Activated CD8-positive, alpha-beta memory T cell treated with anti-CD3 and anti-CD28 coated beads for 4 hours (primary cell): ENCODE measurements at places on chromosomes 6 and 20.

GRCh38 chr20:17641520-17641964 is 40.5 kb downstream of the RRBP1 start:
- no peak for DNase-seq

- no peak for DNase-seq
Observed at GRCh38 chr20:44733341-44734069, 12.2 kb upstream of the KCNK15 start.

DNA sequence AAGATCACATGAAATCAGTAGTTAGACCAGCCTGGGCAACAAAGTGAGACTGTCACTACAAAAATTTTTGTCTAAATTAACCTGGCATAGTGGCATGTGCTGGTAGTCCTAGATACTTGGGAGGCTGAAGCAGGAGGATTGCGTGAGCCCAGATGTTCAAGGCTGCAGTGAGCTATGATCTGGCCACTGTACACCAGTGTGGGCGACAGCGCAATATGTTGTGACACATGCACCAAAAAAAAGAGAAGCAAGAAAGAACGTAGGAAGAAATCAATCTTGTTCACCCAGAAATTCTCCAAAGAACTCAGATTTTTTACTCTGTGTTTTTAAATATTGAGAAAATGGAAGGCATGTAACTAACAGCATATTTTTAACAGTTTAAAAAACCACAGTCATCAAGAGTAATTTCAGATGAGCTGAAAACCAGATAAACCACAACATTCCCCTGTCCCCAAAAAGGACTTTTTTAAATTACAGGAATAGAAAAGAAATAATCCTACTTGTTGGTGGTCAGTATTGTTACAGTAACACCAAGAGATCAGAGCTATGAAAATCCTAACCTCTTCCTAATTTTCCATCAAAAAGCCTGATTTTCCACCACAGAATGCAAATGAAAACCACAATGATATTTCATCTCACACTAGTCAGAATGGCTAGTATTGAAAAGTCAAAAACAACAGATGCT is 240.2 kb downstream of the KHDC1L start:
- DNase-seq = no peak

- DNase-seq = no peak
Observed at GRCh38 chr20:49756241-49756640, 42.6 kb upstream of the B4GALT5 start.

DNA sequence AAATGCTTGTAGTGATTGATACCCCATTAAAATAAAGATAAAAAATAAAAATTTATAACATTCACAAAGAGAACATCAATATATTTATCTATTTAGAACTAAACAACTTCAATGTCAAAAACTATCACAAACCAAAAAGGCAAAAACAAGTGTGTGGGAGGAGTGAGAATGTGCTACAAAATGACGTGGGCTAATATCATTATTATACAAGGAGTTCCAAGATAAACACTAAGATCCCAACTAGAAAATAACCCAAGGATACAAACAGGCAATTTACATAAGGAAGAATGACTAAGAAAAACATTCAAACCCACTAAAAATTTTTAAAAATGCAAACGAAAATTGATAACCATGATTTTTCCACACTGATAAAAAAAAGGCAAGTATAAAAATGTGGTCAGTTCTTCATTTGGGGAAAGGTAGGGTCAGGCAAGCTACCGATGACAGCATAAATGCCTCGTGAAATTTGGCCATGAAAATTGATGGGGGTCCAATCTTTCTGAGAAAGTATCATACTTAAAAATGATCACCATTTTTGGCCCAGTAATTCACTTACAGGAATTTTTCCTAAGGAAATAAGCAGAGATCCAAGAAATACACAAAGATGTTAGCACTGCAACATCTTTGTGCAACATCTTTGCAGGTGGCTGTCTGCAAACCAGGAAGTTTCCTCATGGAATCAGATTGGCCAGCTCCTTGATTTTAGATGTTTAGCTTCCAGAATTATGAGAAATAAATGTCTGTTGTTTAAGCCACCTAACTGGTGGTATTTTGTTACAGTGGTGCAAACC is 140.2 kb downstream of the TMEM200A start:
- no peak for DNase-seq

DNA sequence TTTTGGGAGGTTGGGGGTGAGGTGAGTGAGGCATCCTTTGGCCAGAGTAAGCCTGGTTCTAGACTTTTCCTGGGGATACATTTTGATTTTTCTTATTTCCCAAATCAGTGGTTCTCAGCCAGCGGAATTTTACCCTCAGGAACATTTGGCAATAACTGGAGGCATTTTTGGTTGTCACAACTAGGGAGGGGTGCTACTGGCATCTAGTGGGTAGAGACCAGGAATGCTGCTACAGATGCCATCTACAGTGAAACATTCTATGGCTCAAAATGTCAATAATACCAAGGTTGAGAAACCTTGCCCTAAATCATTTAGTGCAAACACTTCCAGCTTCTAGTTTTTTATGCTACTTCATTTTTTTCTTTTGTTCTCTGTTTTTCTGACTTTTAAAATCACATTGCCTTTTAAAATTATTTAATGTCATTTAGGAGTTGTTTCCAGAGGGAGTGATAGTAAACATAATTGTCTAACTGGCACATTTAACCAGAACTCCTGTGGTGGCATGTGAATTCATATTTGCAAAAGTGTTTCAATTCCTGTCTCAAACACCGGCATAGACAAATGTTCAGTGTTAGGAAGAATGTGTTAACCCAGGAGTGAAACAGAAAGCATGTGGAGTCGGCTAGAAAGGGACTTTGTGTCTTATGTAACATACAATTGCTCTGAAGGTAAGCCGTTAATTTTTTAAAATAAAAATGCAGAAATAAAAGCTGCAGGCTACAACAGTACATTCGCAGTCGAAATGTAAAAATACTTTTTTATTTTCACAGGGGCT is 59.0 kb downstream of the QRSL1 start:
- no peak for DNase-seq

DNA sequence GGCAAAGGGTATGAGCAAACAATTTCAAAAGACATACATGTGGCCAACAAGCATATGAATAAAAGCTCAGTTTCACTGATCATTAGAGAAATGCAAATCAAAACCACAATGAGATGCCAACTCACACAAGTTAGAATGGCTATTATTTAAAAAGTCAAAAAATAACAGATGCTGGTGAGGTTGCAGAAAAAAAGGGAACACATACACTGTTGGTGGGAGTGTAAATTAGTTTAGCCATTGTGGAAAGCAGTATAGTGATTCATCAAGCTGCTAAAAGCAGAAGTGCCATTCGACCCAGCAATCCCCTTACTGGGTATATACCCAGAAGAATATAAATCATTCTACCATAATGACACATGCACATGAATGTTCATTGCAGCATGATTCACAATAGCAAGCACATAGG is 6.7 kb upstream of the KHDC1L start:
- no peak for DNase-seq

- no peak for DNase-seq
Observed at GRCh38 chr20:12072954-12073264, 155.2 kb downstream of the BTBD3 start.

DNA sequence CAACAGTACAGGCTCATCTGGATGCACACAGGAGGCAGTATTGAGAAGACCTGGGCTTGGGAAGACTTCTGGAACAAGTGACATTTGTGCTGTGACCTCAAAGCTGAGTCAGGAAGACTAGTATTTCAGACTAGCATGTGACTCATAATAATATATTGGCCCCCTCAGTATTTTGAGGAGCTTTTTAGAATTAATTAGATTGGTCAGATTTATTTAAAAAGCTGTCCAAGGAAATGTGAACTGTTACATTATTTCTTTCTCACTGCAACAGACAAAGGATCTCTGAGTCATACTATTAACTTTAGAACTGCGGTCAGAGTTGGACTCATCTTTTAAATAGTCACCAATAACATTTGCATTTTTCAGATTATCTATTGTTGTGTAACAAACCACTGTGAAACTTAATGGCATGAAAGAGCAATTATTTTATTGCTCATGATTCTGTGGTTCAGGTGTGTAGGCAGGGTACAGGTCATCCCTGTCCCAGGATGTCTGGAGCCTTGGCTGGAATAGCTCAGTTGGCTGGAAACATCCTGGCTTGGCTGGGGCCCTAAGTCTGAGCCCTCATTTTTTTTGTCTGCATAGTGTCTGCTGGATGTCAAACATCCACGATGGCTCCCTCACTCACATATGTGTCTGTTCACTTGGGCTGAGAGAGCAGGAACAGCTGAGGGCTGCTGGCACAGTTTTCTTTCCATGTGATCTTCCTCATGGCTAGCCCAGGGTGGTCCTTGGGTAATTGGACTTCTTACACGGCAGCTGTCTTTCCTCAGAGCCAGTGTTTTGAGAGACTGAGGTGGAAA is 46.9 kb downstream of the MAP3K4 start:
- DNase-seq = no peak

GRCh38 chr20:24999568-24999967 is 7.0 kb upstream of the APMAP start:
- DNase-seq = no peak
